Activated T-cell treated with anti-CD3 and anti-CD28 coated beads for 24 hours (primary cell): ENCODE measurements at places on chromosomes 7 and 10.

GRCh38 chr10:6416892-6417512, 163.1 kb downstream of the PRKCQ start:
- DNase-seq, result no peak

GRCh38 chr10:106636766-106637491, 527.6 kb downstream of the SORCS1 start:
- no peak for DNase-seq

DNA sequence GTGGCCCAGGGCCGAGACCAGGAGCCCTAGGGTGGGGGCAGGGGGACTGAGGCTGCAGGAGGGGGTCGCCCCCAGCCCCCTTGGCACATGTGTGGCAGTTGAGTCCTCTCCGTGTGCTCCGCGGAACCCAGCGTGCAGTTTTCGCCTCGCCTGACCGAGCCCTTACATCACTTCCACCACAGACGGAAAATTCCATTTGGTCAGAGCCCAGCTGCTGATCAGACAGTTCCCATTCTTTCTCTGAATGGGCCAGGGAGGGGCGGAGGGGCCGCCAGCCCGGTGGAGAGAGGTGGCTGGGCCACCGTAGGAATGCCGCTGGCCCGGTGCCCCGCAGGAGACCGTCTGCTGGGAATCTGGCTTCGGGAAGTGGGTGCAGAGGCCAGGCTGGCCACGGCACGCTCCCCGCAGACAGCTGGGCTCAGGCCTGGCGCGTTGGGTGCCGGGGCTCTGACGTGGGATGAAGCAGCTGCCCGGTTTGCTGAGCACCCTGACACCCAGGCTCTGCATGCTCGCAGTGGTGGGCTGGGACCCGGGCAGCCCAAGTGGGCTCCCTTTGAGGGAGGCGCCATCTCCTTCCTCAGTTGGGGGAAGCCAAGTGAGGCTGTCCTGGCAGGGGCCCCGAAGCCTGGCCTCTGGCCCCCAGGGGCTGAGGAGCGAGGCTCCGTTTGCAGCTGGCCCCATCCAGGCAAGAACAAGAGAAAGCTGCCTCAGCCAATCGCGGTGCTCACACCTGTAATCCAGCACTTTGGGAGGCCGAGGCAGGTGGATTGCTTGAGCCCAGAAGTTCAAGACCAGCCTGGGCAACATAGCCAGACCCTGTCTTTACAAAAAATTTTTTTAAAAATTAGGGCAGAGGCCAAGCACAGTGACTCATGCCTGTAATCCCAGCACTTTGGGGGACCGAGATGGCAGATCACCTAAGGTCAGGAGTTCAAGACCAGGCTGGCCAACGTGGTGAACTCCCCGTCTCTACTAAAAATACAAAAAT, 9.9 kb downstream of the TTYH3 start:
- no peak for DNase-seq

DNA sequence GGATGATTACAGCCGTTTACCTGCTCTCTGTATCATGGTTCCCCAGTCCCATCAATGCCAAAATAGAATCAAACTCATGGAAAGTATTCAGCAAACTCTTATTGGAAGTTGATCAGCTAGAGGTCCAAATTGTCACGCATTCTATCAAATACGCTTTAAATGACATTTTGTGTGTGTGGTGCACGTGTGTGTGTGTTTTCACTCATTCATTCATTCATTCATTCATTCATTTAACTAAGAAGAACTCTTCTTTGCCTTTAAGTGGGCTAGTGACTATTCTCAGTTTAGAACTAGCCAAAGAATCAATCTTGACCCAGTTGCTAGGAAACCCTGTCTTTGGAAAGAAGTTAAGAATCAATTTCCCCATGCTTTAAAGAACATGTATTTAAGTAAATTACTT, 102.8 kb downstream of the RTKN2 start:
- no peak for DNase-seq

DNA sequence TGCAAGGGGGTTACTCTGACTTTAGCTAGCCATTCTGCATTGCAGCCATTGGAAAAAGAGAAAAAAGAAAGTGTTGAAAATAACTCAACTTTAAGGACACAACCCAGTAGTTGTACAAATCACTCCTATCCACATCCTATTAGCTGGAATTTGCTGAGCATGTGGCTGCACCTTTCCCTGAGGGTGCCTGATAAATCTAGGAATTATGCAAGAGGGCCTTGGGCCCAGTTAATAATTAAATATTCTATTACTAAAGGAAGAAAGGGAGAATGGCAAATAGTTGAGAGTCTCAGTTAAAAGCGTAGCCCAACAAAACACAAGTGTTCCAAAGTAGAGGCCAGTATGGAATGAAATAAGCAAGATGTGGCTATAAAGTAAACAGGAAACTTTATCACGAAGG, 200.9 kb upstream of the CNTNAP2 start:
- no peak for DNase-seq

DNA sequence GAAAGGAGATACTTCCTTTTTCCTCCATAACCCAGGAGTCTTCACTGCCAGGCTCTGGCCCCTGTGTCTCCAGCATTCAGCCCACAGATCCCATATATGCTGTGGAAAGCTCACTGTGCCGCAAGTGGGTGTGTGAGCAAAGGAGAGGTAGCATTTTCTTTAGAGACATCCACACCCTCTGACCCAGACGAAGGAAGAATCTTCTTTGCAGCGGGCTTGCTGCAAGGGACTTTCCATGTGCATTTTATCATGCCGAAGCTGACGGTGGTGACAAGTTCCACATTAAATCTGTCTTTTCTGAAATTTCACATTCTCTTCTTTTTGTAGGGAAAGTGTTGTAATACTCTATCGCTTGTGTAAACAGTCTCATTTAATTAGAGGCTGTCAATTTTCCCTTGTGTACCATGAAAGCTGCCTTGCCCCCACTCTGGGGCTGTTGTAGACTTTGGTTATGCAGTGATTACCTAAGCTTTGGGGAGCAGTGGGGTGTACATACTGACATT, 409.5 kb downstream of the SUGCT start:
- DNase-seq, result no peak

DNA sequence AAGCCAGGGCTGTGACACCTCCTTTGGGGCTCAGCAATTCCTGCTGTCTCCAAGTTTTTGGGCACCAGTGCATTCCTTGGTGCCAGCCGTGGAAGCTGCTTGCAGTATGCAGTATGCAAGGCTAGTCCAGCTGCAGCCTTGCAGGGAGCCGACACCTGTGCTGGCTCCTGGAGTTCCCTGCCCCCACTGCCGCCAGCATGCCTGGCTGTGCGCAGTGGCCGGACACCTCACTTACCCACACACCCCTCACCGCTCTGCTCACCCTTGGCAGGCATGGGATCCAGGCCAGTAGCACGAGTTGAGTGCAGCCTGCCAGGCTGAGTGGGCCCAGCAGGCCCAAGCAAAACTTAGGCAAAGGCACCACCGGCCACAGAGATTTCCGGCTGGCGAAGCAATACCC, 77.4 kb downstream of the SAMD9 start:
- DNase-seq, result no peak

DNA sequence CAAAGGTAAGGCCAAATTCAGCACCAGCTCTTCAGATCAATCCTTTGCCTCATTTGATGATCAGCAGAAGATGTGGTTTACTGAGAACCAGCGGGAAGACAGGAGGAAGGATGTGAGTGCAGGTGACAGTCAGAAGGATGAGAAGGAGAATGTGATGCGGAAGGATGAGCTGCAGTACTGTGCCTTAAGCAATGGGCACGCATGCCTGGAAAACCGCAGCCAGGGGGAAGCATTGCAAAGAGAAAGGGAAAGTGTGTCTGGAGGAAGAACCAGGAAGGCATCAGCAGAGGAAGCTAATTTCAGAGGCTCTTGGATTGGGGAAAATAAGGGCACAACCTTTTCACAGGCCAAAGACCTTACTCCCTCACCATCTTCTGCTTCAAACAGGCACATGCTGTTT, 25.7 kb downstream of the C10orf71 start:
- DNase-seq, result no peak

DNA sequence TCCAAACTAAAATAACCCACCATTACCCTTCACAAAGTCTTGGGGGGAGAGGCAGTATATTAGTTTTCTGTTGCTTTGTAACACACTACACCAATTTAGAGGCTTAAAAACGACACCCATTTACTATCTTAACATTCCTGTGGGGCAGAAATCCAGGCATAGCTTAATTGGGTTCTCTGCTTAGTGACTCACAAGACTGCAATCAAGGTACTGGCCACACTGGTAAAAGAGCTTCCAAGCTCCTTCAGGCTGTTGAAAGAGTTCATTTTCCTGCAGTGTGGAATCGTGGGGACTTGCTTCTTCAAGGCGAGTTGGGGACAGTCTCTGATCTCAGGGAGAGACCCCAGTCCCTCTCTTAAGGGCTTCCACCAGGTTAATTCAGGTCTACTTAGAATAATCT, 139.1 kb downstream of the XPNPEP1 start:
- DNase-seq, result no peak

DNA sequence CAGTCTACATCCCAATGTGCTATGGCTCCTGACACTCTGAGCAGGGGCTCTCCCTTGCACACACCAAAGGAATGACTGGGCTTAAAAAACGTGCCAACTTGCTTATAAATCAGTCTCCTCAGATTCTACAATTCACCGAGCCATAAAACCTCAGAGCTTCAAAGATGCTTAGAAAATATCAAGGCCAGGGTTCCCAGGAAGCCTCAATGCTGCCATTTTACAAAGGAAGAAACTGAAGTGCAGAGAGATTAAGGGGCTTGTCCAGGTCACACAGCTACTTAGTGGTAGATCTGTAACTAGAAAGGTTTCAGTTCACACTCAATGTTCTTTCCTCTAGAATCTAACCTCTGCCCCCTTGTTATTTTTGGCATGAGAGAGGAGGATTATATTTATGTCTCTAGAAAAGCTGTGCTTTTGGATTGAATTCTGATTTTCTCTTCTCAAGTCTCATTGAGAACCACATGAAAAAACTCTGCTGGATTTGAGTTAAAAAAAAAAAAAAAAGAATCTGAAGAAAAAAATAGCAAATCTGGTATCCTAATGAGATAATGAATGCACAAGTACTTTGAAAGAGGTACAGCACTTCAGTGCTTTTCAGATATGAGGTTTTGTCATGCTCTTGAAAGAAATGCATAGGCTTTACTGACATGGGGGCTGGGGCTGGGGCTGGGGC, 22.3 kb upstream of the TSPAN33 start:
- DNase-seq, result no peak

DNA sequence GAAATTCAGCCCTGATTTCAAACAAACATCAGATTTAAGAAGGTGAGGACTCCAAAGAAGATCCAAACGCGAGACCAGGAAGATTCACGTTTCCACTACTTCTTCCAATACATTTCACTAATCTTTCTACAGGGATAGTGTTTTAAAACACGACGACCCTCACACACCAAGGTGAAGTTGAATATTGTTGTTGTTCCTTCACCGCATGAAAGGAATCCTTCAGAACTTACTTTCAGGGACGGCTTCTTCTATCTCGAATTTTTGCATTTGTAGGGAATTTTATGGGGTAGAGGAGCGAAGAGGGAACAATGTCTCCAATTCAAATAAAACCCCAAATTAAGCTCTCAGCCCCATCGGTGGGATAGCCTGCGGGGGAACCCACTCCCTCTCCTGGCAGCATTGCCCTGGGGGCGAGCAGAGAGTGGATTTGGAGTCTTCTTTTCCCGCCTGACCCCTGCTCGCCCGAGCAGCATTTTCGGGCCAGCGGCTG, 1.5 kb upstream of the GATA3 start:
- no peak for DNase-seq

DNA sequence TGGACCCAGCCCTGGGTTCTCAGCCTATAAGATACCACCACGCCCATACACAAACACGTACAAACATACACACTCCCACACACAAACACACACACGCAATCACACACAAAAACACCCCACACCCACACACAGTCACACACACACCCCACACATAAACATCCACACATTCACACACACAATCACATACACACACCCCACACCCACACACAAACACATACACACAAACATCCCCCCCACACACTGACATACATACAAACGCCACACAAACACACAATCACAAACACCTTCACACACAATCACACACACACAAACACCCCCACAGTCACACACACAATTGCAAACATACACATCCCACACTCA, 79.3 kb upstream of the CPXM2 start:
- DNase-seq, result no peak

DNA sequence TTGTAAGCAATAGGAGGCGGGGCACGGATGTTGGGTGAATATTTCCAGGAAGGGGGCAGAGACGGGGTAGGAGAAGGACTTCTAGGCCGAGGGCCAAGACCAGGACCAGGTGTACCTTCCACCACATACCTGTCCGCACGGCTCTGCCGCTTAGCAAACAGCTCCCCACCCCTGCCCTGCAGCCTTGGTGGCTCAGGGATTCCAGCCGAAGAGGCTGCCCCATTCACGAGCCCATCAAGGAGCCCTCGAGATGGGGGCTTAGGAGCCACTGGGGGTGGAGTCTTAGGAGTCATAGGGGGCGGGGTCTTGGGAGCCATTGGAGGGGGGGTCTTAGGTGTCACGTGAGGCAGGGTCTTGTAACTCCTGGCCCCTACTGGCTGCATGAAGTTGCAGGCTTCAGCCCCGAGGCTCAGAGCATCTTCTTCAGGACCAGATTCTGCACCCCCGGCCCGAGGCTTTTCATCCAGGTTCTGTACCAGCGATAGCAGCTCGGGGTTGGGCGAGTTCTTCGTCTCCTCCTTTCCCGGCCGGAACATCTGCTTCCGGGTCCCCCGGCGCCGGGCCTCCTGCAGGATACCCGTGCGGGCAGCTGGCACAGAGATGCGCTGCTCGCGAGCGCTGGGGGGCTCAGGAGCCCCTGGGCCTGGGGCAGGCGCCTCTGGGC, 6.1 kb upstream of the MYOZ1 start:
- DNase-seq, result no peak

GRCh38 chr10:12503311-12503710, 154.0 kb downstream of the CAMK1D start:
- DNase-seq, result no peak

- no peak for DNase-seq
Measured at GRCh38 chr7:114799628-114800028, 122.3 kb upstream of the MDFIC start.

- DNase-seq, result no peak
Measured at GRCh38 chr7:17041324-17041723, 159.5 kb upstream of the AGR3 start.

- DNase-seq, result no peak
Measured at GRCh38 chr10:48899781-48900180, 39.9 kb downstream of the LRRC18 start.

GRCh38 chr10:128475686-128476367, 349.6 kb upstream of the MKI67 start:
- DNase-seq, result no peak

DNA sequence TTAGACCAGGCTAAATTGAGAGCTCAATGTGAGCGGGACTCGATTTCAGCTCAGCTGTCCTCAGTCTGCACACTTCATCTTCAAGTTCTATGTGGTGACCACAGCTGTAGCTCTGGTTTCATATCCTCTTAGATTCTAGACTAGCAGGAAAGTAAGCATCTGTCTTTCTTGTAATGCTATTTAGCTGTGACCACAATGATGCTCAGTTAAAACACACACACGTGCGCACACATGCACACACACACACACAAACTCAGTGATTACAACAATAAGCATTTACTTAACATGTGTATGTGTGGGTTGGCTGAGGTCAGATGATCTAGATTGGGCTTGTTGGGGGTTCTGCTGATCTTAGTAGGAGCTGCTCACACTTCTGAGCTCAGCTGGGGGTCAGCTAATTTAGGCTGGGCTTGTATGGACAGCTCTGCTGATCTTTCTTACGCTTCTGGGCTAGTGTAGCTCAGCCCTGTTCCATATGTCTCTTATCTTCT, 82.5 kb downstream of the ZNF365 start:
- DNase-seq, result no peak
